ENCODE measurements at places on chromosomes 2 and 18.

GRCh38 chr18:75142677-75143076 lies 66.3 kb downstream of the PTGR3 start:
- no peak for DNase-seq

DNA sequence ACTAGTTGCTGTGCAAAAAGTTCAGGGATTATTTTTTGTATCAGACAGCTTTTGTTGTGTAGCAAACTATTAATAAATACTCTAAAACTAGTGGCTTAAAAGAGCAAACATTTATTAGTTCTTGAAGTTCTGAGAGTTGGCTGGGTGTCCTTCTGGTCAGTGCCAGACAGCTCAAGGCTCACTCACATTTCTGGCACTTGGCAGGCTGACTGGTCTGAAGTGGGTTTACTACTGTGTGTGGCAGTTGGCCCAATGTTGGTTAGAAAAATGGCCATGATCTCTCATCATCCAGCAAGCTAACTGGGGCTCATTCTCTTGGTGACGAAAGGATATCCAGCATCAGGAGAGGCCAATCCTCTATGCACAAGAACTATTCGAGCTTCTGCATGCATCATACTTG lies 71.4 kb upstream of the ZNF385B start:
- DNase-seq = no peak

DNA sequence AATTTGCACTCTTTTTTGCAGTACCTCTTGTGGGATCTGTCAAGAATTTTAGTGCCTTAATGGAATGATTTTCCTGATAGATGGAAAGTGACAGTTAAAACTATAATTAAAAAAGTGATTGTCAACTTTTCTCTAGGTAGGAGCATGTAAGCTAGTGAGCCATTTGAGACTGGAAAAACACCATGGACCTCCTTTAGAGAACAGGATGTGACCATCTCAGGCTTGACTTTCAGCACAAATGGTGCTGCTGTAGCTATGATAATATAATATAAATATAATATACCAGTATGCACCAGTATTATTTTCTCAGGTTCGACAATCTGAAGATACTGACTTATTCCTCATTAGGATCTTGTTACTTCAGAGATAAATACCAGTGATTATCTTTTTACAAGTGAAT lies 27.8 kb downstream of the ZNF236 start:
- no peak for DNase-seq

- no peak for DNase-seq
Observed at GRCh38 chr18:59610546-59611140, 86.6 kb downstream of the CCBE1 start.

DNA sequence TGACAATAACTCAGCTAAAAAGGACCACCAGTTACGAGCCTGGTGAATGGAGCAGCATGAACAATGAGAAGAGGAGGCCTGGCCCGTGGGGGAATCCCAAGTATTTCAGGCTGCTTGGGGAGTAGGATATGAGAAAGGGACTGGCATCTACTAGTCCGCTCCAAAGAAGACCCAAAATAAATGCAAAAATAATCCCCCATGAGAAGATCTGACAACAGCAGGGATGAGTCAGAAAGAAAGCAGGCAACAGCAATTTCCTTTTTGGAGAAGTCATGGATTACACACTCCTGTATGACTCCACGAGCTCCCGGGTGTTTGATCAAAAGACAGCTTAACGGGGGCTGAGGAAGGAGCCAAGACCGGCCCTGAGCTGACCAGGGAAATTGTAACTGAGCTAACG lies 111.4 kb downstream of the SOX11 start:
- DNase-seq = no peak

Data from NCI-H345 (cell line).